HepG2 (cell line): ENCODE measurements at places on chromosomes 1 and 21.

GRCh38 chr1:111563619-111564018 is 56.0 kb upstream of the RAP1A start:
- DNase-seq = no peak

DNA sequence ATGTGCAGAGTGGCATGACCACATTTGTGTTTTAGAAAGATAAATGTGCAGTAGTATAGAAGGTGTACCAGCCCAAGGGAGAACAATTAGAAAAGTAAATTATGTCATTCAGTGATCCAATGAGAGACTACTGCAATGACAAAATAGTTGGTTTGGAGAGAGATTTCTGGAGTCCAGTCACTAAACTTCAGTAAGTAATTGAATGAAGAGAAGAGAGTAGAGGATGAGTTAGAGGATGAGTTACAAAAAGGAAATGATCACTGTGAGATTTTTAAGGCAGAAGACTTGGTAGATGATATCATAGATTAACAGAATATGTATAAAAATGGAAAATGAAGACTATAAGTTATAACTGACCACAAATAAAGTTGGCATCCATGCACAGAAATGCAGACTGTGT is 8.4 kb downstream of the CR2 start:
- DNase-seq = no peak

- DNase-seq = no peak
Observed at GRCh38 chr1:223323491-223324484, 40.2 kb downstream of the SUSD4 start.

DNA sequence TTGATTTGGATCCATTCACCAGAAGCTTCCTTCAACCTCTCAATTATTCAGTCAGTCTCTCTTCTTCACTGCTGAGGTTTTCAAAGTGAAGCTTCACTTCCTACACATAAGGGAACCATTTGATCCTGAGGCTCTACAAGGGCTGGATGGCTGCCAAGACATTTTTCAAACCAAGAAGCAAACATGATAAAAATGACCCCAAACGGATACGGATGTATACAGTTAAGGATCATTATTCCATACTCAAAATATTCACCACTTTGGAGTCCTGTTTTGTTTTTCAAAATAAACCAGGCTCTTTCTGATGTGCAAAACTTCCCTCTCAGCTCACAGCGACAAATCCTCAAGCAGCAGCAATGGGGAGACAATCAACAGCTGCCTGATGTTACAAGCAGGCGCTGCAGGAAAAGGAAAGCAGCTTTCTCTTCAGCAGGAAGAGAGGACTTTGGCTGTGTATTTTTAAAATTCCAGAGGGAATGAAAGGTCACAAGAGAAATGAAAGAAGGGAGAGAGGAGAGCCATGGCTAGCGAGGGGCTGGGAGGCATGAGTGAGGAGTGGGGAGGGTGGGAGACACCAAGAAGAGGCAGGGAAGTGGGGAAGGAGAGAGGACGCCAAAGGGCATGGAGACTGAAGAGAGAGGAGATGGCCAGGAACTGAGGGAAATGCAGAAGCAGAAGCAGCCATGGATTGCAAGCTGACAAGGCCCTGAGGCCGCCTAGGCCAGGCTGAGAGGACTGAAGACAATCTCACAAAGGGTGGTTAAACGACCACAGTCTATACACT is 145.4 kb downstream of the SLC45A1 start:
- peak; percentile 60 for DNase-seq

GRCh38 chr1:33462405-33463164 is 9.9 kb upstream of the ZSCAN20 start:
- DNase-seq = no peak

- DNase-seq = peak; percentile 95
Observed at GRCh38 chr1:28259252-28259933, at the start of gene SESN2. TSS of gene SESN2 (plus strand) at chr1:28259518. CDS start at chr1:28259848, 330 bp downstream.

DNA sequence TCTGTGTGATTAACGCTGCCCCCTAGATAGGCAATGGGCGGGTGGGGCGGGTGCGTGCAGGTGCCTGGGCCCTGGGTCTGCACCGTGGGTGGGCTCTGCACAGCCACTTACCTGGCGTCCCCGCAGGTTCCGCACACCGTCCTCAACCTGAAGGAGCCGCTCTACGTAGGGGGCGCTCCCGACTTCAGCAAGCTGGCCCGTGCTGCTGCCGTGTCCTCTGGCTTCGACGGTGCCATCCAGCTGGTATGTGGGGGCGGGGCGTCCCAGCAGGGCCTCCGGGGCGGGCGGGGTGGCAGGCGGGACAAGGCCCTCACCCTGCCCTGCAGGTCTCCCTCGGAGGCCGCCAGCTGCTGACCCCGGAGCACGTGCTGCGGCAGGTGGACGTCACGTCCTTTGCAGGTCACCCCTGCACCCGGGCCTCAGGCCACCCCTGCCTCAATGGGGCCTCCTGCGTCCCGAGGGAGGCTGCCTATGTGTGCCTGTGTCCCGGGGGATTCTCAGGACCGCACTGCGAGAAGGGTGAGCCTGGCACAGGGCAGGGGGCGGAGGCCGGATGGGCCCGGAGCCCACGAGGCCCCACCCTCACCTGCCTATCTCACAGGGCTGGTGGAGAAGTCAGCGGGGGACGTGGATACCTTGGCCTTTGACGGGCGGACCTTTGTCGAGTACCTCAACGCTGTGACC is 22.8 kb downstream of the RNF223 start:
- no peak for DNase-seq

DNA sequence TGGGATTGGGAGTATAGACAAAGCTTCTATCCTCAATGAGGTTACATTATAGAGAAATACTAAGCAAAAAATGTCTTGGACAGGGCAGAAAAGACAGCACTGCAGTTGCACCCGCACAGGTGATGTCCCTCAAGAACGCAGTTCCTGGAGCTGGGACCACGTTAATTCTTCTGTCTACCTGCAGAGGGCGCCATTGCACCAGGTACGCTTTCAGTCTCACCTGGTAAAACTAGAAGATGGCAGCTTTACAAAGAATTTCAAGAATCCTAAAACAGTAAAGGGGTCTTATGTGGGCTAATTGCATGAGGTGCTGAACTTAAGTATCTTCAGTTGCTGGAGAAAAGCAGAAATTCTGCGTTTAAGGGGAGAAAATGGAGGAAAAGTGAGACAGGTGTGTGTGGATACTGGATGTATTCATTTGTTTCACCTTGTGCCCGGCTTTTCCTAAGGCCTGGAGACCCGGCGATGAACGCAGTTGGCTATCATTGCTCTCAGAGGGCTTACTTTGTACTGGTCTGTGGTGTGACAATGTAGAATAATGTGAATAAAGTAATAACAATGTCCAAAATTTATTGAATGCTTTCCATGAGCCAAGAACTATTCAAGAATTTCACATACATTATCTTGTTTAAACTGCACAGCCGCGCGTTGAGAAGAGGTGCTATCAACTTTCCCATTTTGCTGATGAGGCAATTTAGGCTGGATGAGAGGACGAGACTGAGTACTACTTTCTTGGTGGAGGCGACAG is 276.3 kb upstream of the GREM2 start:
- DNase-seq = peak; percentile 12

DNA sequence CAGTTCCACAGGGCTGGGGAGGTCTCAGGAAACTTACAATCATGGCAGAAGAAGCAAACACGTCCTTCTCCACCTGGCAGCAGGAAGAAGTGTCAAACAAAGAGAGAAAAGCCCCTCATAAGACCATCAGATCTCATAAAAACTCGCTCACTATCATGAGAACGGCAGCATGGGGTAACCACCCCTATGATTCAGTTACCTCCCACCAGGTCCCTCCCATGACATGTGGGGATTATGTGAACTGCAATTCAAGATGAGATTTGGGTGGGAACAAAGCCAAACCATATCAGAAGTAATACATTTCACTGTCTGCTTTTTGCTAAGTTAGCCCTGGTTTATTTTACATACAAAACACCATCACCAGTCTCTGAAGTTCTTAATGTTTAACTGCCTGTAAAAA is 68.5 kb downstream of the RBM11 start:
- DNase-seq = no peak

GRCh38 chr21:41761211-41761933 is 5.5 kb downstream of the RIPK4 start:
- peak; percentile 38 for DNase-seq

- DNase-seq = peak; percentile 93
Observed at GRCh38 chr1:20476265-20477038, 9.6 kb downstream of the CAMK2N1 start.

DNA sequence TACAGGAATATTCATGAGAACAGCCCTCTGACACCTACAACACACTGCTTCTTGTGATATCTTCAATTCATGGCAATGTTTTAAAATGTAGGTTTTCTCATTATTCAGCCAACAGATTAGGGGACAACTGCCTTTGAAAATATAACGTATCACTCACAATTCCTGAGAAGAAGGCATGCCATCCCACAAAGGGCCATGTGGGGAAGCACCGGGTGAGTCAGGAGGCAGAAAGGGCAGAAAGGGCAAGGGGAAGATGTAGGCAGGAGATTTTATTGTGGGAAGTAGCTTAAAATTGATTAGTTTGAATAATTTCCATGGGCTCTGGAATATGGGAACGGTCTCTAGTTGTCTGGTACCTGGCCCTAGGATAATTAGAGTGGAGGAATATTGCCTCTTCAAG is 165.7 kb downstream of the HHIPL2 start:
- no peak for DNase-seq
